ENCODE measurements at places on chromosomes 5 and 9.

- no peak for DNase-seq
These were observed 114.8 kb upstream of the ANKH start for GRCh38 chr5:14986413-14986812.

DNA sequence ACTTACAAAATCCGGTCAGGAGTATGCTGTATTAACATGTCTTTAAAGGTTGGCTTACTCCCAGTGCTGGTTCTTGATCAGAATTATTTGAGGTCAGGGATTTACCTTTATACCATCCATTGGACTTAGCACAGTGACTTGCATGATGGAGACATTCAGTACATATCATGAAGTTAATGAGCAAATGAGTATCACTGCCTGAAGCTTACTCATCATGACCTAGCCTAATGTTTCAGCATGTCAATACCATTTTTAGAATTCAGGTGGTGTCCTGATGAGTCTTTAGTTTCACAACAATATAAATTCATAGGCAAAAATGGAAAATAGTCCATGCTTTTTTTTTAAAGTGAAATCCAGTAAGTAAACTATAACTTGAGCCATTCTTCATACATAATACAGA is 226.0 kb upstream of the C9orf72 start:
- no peak for DNase-seq

GRCh38 chr5:169581580-169582227 is 1.9 kb upstream of the SPDL1 start:
- peak; percentile 73 for DNase-seq

GRCh38 chr9:100219347-100219746 is 120.3 kb downstream of the INVS start:
- no peak for DNase-seq

DNA sequence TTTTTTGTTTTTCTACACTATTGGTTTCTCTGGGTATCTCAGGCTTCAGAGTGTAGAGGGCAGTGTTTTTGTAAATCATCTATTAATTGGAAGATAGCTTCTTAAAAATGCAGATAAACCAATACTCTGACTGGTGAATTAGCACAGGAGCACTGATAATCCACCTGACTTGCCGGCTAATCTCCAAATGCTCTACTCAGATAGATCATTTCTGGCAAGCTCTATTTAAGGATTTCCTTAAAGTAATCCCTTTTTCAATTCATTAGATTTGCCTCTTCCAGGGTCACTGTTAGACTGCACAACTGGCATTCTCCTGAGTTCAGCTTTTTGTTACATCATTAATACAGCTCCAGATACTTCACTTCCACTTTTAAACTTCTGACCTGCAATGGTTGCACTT is 1390.3 kb upstream of the NUDT12 start:
- no peak for DNase-seq

DNA sequence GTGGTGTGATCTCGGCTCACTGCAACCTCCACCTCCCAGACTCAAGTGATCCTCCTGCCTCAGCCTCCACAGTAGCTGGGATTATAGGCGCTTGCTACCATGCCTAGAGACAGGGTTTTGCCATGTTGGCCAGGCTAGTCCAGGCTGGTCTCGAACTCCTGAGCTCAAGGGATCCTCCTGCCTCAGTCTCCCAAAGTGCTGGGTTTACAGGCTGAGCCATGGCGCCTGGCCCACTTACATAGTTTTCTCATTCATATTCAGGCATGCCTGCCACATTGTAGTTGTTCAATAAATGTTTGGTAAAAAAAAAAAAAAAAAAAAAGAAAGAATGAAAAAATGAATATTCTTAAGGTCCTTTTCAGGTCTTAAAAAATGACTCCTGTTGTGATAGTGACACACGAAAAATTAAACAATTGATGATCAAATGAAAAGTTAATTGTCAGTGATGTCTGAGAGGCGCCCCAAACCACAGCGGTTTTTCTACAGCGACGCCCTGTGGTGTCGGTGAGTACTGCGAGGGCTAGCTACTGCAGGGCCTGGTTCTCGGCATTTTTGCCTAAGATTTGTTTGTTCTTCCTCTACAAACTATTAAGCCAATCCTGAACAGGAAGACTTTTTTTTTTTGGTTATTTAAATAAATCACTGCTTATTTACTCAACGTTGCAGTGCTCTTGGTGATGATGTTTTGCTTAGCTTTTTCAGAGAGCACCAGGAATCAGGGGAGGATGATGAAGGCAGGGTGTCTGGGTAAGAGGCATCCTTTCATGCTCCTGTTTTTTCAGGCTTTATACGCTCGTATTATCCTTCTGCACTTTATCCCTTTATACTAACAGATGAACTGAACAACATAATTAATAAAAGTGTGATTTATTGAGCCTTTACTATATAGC is 67.0 kb upstream of the DPYSL3 start:
- peak; percentile 47 for DNase-seq

Data from EL (cell line).